ENCODE measurements at places on chromosomes 13 and 19. TPM values are rescaled to one million over a fixed set of nuclear protein-coding genes. Genes with fewer than 3 reads are reported as not detected.
A peak's percentile ranks its signal among the peaks of the same experiment; 100 is the strongest.

DNA sequence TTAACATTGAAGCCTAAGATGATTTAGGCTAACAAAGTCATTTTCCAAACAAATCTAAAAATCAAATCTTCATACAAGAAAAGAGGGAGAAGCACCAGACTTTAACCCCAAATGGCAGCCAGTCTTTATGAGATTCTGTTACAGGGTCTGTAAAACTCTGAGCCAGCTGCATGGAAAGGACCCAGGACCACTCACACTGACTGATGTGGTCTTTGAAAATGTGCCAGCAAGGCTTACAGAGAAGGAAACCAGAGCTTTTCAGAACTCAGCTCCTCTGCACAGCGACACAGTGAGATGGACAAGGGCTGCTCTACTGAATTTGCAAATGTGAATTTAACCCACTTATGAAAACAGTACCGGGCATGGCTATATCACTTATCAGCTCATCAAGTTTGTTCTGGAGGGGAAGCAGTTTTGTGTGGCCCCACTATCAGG, 98.8 kb upstream of the SERP2 start:
- no peak overlapping the region for H3K27ac ChIP-seq
- no peaks in the 10 kb centered on the region for H3K27me3 ChIP-seq
- H3K4me3 ChIP-seq, result no peak overlapping the region
- no peaks in the 10 kb centered on the region for H3K36me3 ChIP-seq
- H3K4me1 ChIP-seq, result peaks cover 43% of the 10 kb centered on the region
- no peak for DNase-seq

- peak within 1 kb of the TSS; percentile 95 for H3K27ac ChIP-seq
- H3K27me3 ChIP-seq, result no peaks in the 10 kb centered on the region
- H3K4me1 ChIP-seq, result peaks cover 32% of the 10 kb centered on the region
- DNase-seq, result peak; percentile 86
Measured at GRCh38 chr19:676339-677105, at the start of gene FSTL3. FSTL3 (plus strand) TSS chr19:676392; CDS start chr19:676424, 32 bp downstream.

GRCh38 chr13:59700281-59700680, 463.4 kb downstream of the DIAPH3 start:
- no peak overlapping the region for H3K4me3 ChIP-seq
- no peak overlapping the region for H3K27ac ChIP-seq
- no peak for DNase-seq
- H3K36me3 ChIP-seq, result no peaks in the 10 kb centered on the region

- H3K4me3 ChIP-seq, result no peak overlapping the region
- no peaks in the 10 kb centered on the region for H3K4me1 ChIP-seq
- DNase-seq, result no peak
Measured at GRCh38 chr13:77637588-77637987, 59.9 kb upstream of the SLAIN1 start.

DNA sequence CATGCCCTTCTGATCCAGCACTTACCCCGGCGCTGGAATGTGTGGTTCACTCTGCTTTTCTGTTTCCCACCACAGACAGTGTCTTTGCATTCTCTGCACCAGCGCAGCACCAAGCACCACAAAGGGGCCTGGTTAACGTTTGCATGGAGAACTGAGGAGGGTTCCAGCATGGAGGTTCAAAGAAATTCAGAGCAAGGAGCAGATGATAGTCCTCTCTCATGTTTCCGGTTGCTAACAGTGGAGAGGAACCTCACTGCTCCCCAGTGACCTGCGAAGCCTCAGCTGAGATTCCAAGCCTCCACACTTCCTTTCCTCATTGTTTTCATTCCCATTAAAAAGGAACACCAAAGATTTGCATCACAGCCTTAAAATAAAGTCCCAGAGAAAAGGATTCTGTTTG, 99.7 kb downstream of the STARD13 start:
- no peak for DNase-seq
- peak overlapping the region; percentile 37 for H3K4me3 ChIP-seq
- H3K27ac ChIP-seq, result peak overlapping the region; percentile 93
- peaks cover 10% of the 10 kb centered on the region for H3K36me3 ChIP-seq
- H3K27me3 ChIP-seq, result no peaks in the 10 kb centered on the region

DNA sequence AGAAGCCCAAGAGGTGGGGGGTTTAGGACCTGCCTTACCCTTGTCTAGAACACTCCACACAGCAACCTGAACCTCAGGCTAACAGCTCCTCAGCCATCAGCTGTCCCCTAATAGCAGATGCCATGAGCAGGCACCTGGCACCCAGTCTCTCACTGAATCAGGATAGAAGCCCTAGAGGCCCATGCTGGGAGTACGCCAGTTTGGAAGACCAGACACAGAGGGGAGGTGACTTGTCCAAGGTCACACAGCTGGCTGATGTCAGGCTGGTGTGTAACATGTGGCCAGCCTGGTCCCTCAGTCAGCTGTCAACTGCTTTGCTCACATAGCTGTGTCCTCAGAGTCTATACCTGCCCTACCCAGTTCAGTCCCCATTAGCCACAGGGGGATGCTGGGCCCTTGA, 12.8 kb upstream of the SAMD1 start:
- no peaks in the 10 kb centered on the region for H3K27me3 ChIP-seq
- no peak for DNase-seq
- H3K27ac ChIP-seq, result no peak overlapping the region
- H3K4me3 ChIP-seq, result no peak overlapping the region

DNA sequence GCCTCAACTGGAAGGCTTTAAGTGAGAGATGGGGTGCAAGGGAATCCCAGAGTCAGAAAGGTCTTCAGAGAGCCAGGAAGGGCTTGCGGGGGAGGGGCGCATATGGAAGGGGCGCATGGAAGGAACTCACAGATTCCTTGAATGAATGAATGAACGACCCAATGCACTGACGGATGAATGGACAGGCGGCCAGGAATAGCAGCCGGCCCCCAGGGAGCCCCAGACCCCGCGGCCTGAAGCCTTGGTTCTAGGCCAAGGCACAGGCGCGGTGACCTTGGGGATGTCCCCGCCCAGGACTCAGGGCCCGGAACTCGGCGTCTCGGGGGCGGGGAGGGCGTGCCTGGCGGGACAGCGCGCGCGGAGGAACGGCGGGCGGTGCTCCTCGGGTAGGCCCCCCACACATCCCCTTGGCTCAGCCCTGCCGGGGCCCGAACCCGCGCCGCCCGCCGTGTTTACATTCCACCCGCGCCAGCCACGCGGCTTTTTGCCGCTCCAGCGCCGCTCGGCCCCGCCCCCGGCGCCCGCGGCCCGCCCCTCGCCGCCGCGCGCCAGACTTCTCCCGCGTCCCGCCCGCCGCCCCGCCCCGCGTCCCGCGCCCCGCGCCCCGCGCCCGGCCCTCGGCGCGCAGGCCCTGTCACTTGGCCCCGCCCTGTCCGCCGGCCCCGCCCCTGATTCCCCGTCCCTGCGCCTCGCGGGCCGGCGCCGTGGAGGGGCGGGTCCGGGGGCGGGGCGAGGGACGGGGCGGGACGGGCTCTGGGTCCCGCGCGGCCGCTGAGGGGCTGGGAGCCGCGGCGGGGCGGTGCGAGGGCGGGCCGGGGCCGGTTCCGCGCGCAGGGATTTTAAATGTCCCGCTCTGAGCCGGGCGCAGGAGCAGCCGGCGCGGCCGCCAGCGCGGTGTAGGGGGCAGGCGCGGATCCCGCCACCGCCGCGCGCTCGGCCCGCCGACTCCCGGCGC, at the start of gene CCNE1:
TSS of gene CCNE1 (plus strand) at position 867 of the 955 bp plus-strand sequence. CDS start 565 bp downstream, outside the sequence.
- H3K27ac ChIP-seq, result peak within 1 kb of the TSS; percentile 72
- DNase-seq, result peak; percentile 82
- H3K4me3 ChIP-seq, result peak within 1 kb of the TSS; percentile 77
- H3K36me3 ChIP-seq, result no peaks in the 10 kb centered on the region
- H3K27me3 ChIP-seq, result no peaks in the 10 kb centered on the region

DNA sequence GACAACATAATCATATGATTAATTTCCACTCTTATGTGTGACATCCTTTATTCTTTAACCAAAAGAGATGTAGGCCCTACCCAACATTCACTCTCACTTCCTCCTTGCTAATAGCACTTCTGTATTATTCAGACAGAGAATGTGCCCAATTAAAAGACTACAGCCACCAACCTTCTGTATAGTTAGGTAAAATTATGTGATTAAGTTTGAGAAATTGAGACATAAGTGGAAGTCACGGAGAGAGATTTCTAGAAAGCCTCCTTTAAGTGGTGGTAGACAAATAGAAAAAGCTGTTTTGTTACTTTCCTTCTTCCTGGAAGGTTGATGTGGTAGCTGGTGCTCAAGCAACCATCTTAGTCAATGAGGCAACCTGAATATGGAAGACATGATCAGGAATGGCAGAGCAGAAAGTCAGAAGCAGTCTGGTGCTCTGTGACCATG, 14.8 kb downstream of the EPSTI1 start:
- peaks cover 15% of the 10 kb centered on the region for H3K4me1 ChIP-seq
- H3K27ac ChIP-seq, result no peak overlapping the region

GRCh38 chr13:30934381-30934780, 1.9 kb downstream of the TEX26 start:
- H3K36me3 ChIP-seq, result no peaks in the 10 kb centered on the region
- H3K4me3 ChIP-seq, result no peak overlapping the region
- H3K27me3 ChIP-seq, result peaks cover 5% of the 10 kb centered on the region
- peaks cover 4% of the 10 kb centered on the region for H3K4me1 ChIP-seq

DNA sequence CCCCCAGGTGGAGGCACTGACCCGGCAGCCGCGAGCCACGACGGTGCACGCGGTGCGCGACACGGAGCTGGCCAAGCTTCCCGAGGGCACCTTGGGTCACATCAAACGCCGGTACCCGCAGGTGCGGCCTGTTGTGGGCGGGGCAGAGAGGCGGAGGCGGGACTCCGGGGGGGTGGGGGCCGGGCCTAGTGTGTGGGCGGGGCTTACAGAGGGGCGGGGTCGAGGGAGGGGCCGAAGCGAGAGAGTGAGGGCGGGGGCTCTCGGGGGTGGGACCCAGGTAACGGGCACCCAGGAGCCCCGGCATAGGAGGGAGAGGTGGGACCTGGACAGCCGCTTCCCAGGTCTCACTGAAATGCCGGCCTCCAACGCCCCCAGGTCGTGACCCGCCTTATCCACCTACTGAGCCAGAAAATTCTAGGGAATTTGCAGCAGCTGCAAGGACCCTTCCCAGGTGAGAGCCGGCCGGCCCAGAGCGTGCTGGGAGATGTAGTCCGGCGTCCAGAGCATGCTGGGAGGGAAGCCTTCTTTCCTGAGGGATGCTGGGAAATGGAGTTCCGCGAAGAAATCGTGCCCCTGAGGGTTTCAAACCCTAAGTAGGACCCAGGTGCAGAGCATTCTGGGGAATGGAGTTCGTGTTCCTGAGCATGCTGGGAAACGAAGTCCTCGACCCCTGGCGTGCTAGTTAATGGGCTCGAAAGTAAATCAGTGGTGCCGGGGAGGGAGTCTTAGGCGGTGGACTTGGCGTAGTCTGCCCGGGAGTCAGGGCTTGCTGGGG, 15.7 kb downstream of the PNPLA6 start:
- H3K27ac ChIP-seq, result peak overlapping the region; percentile 49
- H3K36me3 ChIP-seq, result peaks cover 14% of the 10 kb centered on the region
- H3K4me1 ChIP-seq, result no peaks in the 10 kb centered on the region
- DNase-seq, result no peak
- peak overlapping the region; percentile 34 for H3K4me3 ChIP-seq

GRCh38 chr19:4922530-4923275, 13.4 kb downstream of the UHRF1 start:
- H3K4me1 ChIP-seq, result peaks cover 23% of the 10 kb centered on the region
- peak overlapping the region; percentile 69 for H3K27ac ChIP-seq
- peaks cover 4% of the 10 kb centered on the region for H3K36me3 ChIP-seq
- H3K4me3 ChIP-seq, result no peak overlapping the region
- no peak for DNase-seq

DNA sequence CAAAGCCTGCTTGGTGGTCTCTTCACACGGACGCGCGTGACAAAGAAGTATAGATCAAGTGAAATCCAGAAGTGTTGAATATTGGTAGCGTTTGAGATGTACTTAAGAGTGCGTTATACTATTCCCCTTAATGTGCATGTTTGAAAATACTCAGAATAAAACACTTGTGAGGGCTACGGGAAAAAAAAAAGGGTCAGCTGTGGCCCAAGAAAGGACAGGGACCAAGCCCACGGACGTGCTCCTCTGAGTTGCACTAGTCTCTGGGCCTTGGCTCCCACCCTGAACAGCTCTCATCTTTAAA, 622 bp upstream of the RBM42 start:
- H3K36me3 ChIP-seq, result peaks cover 18% of the 10 kb centered on the region
- peaks cover 20% of the 10 kb centered on the region for H3K4me1 ChIP-seq
- DNase-seq, result no peak
- H3K27me3 ChIP-seq, result no peaks in the 10 kb centered on the region
- peak overlapping the region; percentile 77 for H3K4me3 ChIP-seq

GRCh38 chr13:20118268-20119140, 42.3 kb downstream of the GJA3 start:
- peaks cover 13% of the 10 kb centered on the region for H3K4me1 ChIP-seq
- no peaks in the 10 kb centered on the region for H3K36me3 ChIP-seq
- peak overlapping the region; percentile 86 for H3K27ac ChIP-seq
- no peaks in the 10 kb centered on the region for H3K27me3 ChIP-seq

- peaks cover 30% of the 10 kb centered on the region for H3K27me3 ChIP-seq
- peaks cover 2% of the 10 kb centered on the region for H3K36me3 ChIP-seq
- H3K27ac ChIP-seq, result no peak overlapping the region
- H3K4me1 ChIP-seq, result no peaks in the 10 kb centered on the region
- peak; percentile 78 for DNase-seq
Measured at GRCh38 chr13:111554539-111555267, 234.3 kb downstream of the TEX29 start.

DNA sequence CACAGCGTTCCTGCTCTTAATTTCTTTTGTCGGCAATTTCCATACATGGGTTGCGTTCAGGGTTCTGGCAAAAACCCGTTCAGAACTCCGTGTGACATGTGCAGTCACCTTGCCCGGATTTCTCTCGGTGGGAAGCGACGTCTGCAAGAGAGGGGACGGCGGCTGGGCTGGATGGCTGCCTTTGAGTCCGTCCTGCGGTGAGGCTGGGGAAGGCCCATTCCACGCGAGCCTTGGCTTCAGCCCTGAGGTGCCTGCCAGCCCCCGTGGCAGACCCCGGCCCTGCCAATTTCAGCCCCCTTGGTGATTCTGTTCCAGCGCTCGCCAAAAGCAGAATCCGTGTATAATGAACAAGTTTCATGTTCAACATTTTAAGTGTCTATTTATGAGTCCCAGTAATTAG, 72.6 kb upstream of the TSHZ3 start:
- H3K27me3 ChIP-seq, result peaks cover 20% of the 10 kb centered on the region
- no peaks in the 10 kb centered on the region for H3K4me1 ChIP-seq
- no peak overlapping the region for H3K27ac ChIP-seq
- no peak overlapping the region for H3K4me3 ChIP-seq
- H3K36me3 ChIP-seq, result no peaks in the 10 kb centered on the region

Gene OR7A5
- total RNA-seq, result not detected

Gene SLC7A9
- total RNA-seq, result 0.35 TPM

Gene ZNF358
- 78.1 TPM for total RNA-seq

Gene ABCC4
- total RNA-seq, result 11.2 TPM

Gene CEACAM4
- not detected for total RNA-seq

Gene ZNF536
- total RNA-seq, result not detected

Gene DAND5
- 0.57 TPM for total RNA-seq

Gene COL5A3
- 65.9 TPM for total RNA-seq

Gene PINLYP
- 0.51 TPM for total RNA-seq

Gene WDR88
- not detected for total RNA-seq
